ENCODE measurements at places on chromosomes 5 and 9.

DNA sequence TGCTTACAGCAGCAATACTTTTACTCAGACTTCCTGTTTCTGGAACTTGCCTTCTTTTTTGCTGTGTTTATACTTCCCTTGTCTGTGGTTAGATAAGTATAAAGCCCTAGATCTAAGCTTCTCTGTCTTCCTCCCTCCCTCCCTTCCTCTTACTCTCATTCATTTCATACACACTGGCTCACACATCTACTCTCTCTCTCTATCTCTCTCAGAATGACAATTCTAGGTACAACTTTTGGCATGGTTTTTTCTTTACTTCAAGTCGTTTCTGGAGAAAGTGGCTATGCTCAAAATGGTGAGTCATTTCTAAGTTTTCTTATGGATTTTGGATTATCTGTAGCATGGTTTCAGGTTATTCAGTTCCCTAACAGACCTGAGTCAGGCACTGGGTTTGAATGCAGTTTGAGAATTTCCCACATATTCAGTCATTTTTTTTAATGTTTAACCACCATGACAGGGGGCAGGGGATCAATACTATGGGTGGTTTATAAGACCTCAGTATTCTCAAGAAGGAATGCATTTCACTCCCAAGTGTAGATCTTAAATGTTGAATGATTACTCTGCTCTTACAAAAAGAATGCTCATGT is at the start of gene IL7R:
IL7R (plus strand) TSS at position 127 of the 587 bp plus-strand sequence; CDS start at position 214, 87 bp downstream.
- DNase-seq: peak; percentile 74

DNA sequence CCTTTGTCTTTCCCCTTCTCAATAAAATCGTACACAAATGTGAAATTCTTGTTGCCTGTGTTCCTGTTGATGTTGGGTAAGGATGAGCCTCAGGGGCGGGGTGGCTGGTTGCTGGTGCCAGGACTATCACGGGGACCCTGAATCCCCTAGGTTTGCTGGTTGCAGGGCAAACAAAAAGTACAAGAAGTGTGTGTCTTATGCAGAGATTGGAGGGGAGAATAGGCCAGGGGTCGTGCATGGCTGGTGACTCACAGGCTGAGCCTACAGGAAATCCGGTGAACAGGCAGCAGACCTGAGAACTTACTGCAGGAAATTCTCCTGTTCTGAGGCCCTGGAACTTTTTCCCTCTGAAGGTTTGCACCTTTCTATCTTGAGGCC is 5.5 kb downstream of the ANXA2R start:
- DNase-seq: no peak

DNA sequence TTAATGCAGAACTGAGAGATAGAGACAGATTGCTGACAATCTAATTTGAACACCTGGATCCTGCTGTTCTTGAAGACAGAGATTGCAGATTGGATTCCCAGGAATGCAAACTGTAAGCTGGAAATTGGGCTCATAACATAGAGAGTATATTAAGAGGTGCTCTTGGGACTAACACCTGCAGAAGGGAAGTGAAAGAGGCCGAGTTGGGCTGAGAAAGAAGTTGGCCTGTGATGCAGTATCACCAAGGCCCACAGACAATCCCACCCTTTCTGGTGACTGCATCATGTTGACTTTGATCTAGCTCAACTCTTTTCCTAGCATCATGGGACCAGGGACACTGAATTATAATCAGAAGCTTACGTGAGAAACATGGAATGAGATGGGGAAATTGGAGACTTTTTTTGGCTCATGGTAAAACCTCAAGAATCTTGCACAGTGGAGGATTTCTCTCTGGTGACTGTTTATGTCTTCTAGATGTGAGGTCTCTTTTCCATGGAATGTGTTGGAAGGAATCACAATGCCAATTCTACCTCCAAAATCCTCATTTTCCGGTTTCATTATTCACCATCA is 36.5 kb upstream of the NUDT12 start:
- no peak for DNase-seq

- DNase-seq: no peak
These were observed 640 bp downstream of the SURF4 start for GRCh38 chr9:133375116-133375723.

DNA sequence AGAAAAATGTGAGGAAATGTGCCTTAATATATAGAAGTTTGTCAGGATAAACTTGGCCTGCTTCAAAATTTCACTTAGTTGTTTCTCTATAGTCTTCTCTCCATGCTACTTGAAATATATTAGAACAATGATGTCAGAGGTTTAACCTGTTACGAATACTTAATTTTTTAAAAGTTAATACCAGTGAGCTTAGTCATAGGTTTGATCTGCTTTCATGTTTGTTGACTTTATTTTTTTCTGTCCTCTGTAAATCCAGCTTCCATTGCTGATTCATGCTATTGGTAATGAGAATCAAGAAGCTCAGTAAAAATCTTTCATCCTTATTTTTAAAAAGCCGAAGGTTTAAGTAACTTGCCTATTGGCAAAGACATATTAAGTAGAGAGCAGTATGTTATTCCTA is 27.9 kb downstream of the BDP1 start:
- no peak for DNase-seq

DNA sequence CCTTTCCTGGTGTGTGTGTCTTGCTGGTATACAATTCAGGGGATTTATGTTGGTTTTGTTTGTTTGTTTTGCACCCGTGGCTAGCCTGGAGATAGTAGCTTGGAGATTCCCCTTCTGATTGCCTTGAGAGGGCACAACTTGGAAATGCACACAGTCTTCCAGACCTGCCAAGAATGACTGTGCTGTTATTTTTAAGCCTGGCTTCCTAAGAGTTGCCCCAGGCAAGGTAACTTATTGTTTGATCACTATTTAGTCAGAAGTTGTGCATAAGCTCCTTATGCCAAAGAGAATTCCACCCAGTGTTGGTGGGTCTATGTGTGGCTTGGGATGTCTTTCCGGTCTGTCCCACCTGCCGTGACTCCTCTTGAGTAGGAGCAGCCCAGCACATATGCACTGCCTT is 421.9 kb upstream of the KCNN2 start:
- no peak for DNase-seq

- DNase-seq: no peak
These were observed 277.2 kb upstream of the ADRA1B start for GRCh38 chr5:159638954-159639559.

DNA sequence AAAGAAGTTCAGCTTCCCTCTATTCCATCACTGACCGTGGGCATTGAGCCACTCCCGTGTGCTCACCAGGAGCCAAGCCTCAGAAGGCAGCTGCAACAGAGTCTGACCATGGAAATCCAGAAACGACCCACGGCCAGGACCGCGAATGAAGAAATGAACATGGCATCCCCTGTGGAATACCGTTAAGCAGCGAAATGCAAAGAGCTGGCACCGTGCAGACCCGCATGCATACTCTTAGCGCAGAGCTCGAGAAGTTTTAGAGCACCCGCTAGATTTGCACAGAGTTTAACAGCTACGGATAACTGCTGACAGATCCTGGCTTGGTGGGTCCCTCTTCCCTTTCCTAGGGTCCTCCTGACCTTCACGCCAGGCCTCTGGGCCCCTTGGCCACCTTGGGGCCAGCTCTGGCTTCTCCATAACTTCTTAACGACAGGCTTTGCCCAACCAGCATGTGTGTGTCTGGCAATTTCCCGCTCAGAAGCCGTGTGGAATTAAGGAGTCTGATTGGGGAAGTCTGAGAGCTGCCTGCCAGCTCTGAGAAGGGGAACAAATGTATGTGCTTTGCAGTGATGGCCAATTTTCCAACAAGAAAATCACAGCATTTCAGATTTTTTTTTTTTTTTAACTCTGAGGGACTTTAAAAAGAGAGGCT is 75.3 kb upstream of the COL5A1 start:
- no peak for DNase-seq

DNA sequence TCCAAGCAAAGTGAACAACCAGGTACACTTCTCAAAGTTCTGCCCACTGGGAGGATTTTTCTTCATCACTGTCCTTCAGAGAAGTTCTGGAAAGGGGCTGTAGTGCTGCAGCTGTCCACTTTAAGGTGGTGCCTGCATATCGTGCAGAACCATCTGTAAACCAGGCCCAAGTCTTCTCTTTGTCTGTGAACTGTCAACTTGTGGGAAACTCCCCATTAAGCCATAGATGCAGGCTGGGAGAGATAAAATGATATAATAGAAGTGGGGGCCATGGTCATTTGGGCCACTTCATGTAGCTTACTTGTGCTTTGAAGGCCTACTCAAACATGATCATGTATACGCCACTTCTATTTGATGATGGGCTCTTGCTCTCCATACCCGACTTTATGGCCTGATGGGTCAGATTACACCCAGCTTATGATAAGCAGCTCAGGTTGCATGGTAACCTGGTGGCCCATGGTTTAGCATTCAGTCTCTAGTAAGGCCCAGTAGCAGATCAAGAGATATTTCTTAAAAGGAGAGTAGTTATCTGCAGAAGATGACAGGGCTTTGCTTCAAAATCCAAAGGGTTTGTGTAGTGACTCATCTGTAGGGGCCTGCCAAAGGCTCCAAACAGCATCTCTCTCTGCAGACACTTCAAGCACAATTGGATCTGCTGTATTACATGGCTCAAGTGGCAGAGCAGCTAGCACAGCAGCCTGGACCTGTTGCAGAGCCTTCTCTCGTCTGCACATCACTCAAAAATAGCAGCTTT is 15.7 kb upstream of the BTF3 start:
- DNase-seq: no peak

- DNase-seq: no peak
These were observed 154.3 kb downstream of the PALM2AKAP2 start for GRCh38 chr9:109934136-109934856.

DNA sequence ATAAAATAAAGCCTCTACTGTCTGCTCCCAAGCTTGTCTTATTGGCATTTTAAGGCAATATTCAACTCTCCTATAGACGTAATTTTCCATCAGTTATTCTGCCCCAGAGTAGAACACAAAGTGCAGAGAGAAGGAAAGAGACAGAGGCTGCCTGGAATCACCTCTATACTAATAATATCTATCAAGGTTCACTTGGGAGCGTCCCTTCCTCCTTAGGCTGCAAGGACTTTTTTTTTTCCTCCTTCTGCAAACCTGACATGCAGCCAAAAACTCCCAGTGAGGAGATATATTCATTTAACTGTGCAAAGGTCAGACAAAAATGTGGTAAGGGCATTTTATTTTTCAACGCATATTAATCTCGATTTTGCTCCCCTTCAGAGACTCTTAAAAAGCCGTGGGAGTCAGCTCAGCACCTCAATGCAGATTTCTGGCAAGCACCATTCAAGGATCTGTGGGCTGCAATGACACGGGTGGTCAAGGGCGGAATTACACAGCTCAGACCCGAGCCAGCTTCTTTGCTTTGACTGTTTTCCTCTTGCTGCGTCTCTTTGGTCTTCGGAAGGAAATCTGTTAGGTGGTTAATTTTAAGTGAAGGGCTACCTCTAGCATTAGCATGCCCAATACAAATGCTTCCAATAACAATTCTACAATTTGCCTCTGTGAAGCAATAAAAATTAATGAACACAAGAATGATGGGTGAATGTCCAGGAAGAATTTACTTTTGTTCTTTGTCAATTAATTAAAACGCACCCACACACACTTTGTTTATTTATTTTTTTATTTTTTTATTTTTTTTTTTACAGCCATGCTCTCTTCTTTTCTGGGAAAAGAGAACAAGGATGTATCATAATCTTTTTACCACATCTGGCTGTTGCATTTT is 587.7 kb upstream of the GRAMD2B start:
- DNase-seq: no peak

DNA sequence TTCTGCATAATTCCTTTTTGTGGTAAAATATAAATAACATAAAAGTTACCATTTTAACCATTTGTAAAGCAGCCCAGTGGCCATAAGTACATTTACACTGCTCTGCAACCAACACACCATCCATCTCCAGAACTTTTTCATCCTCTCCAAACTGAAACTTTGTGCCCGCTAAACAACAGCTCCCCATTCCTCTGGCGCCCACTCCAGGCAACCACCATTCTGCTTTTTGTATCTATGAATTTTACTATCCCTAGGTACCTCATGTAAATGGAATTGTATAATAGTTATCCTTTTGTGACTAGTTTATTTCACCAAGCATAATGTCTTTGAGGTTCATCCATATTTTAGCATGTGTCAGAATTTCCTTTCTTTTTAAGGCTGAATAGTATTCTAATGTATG is 141.1 kb downstream of the DMXL1 start:
- DNase-seq: no peak

All from CD4-positive, alpha-beta T cell treated with Interleukin-6 at 100 ng/mL for 8 hours (primary cell).